ENCODE measurements at places on chromosomes 2 and 18.

DNA sequence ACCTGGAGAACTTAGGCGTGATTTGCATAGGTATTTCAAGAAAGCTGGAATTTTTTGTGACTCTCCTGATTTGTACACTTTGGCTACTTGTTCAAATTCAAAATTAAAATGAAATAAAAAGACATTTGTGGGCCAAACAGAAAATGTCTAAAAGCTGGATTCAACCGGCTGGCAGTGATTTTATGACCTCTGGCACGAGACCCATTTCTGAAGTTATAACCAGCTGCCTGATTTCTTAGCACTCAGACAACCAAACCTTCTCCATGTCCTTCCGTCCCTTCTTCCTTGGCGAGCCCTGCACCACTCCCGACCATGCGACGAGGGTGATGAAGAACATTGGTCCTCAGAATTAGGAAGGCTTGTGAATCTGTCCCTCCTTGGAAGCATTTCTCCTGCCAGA lies 19.7 kb downstream of the PKDCC start:
- DNase-seq: no peak

DNA sequence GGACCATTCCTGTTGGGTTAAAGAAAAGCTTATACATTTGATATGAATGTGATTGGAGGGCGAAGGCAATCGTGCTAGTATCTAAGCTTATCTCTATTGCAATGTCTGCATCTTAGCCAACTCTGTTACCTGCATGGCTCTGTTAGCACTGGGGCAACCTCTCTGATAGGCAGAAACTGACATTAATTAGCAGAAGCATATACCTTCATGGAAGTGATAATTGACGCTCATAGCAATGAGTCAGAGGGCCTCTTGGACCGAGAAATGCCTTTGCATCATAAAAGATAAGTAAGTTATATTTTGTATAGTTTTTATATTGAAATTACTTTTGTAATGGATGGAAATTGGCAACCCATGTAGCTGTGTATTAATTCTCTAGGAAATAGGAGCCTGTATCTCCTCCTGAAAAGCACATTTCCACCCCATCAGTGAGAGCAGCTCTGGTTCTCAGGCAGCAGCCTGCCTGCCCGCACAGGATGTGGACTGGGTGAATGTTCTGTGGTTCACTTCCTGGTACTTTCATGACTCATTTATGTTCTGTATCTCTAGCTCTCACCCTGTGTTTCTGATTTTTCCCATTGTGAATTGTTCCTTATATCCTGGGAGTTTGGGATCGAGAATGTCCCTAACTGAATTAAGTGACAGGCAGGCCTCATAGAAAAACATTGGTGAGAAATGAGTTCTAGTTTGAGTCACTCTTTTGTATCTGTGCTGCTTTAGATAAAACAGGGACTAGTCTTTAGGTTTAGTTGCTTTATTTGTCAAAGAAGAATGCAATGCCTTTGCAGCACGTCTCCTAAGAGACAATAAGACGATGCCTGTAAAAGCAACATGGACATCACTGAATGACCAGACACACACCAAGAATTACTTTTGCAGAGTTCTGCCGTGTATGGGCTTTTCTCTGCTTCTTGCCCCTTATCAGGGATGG lies 344.9 kb downstream of the DCDC2C start:
- no peak for DNase-seq

DNA sequence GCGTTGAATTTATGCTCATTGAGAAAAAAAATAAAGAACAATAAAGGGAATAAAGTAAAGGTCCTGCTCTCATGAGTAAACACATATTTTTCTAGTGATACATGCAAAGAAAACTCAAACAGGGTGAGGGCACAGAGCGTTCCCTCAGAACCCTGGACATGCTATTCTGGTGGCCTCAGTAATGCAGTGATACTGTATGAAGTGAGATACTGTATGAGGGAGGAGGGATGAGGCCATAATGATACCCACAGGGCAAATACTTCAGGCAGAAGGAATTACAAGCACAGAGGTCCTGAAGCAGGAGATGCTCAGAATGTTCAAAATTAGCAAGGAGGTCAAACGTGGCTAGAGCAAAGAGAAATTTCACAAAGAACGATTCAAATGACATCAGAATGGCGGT lies 28.4 kb upstream of the RNU4ATAC start:
- DNase-seq: no peak

DNA sequence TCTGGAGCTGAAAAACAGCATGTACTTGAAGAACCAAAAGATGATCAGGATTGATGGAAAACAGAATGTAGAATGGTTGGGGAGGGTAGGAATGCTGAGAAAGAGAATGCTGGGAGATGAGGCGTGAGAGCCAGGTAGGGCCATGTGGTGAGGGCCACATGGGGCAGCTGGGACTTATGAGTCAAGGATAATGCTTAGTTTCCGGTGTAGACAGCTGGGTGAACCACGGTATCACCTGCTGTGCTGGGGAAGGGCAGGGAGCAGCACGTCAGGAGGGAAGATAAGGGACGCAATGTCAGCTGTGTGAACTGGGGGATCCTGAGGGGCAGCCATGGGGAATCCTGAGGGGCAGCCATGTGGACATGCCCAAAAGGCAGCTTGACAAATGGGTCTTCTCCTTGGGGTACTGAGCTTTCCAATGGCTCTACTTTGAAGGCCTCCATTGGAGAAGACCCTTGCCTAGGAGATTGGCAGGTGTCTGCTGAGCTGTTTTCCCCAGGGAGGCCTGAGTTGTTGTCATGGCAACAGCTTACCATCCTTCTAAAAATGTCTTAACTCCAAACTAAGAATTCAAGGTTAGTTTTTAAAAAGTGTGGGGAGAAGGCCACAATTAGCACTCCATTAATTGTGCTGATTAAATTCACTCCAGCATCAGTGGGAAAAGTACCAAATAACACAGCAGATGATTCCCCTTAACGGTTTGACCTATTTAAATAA lies 51.1 kb downstream of the MTHFD2 start:
- no peak for DNase-seq

GRCh38 chr2:229124136-229124535 lies 147.0 kb downstream of the PID1 start:
- DNase-seq: no peak

DNA sequence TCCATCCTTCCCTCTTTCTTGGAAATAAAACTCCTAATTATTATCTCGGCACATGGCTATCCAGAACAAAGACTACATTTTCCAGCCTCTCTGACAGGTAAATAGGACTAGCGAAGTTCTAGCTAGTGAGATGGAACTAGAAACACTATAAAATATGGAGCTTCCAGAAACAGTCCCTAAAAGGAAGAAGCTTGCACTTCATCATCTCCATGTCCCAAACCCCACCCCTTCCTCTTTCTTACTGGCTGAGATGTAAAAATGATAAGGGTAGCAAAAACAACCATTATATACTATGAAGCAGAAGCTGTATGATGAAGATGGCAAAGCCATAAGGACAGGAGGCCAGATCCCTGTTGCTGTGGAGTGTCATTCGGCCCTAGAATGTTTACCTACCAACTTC lies 11.7 kb upstream of the ACTR2 start:
- no peak for DNase-seq

DNA sequence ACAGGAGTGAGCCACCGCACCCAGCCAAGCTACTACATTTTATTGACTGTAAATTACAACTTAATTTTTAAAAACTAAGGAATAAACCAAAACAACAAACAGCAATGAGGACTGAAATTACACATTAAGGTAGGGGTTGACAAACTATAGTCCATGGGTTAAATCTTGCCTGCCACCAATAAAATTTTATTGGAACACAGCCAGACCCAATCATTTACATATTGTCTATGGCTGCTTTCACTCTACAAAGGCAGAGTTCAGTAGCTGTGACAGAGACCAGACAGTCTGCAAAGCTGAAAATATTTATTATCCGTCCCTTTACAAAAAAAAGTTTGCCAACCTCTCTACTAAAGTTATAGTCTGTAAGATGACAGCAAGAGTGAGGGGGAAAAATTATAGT lies 24.3 kb upstream of the UGP2 start:
- no peak for DNase-seq

GRCh38 chr18:51323961-51324360 lies 126.5 kb upstream of the MEX3C start:
- DNase-seq: no peak

DNA sequence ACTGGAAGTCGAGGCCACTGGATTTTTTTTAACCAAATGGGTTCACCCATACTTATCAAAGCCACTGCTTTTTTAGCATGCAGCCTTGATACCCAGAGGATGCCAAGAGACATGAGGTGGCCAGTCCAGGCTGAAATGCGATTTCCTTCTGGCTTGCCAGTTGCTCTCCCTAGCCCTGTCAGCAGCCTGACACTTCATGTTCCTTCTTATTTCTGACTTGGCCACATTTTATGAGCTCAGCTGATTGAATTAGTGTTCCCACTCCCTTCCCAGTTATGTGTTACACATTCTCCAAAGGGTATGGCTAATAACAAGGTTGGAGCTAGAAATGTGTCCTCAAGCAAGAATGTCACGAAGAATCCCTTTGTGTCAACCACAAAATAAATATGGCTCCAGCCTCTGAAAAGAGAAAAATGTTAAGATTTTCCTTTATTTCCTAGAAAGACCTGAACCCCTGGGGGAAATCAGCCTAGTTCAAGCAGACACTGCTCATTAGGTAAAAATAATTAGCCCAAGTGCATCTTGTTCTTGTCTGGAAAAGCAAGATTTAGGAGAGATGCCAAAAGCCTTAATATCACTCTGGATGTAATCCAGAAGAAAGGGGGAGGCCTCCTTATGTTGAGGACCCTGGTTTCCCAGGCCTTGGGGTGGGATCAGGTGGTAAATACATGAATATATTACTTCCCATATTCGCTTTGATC lies 121.7 kb upstream of the TACR1 start:
- DNase-seq: no peak

- no peak for DNase-seq
Measured at GRCh38 chr2:179574061-179574519, 287.3 kb downstream of the ZNF385B start.

- no peak for DNase-seq
Measured at GRCh38 chr2:118954297-118955060, 12.5 kb downstream of the MARCO start.

GRCh38 chr2:158120664-158121641 lies 19.3 kb downstream of the UPP2 start:
- no peak for DNase-seq

DNA sequence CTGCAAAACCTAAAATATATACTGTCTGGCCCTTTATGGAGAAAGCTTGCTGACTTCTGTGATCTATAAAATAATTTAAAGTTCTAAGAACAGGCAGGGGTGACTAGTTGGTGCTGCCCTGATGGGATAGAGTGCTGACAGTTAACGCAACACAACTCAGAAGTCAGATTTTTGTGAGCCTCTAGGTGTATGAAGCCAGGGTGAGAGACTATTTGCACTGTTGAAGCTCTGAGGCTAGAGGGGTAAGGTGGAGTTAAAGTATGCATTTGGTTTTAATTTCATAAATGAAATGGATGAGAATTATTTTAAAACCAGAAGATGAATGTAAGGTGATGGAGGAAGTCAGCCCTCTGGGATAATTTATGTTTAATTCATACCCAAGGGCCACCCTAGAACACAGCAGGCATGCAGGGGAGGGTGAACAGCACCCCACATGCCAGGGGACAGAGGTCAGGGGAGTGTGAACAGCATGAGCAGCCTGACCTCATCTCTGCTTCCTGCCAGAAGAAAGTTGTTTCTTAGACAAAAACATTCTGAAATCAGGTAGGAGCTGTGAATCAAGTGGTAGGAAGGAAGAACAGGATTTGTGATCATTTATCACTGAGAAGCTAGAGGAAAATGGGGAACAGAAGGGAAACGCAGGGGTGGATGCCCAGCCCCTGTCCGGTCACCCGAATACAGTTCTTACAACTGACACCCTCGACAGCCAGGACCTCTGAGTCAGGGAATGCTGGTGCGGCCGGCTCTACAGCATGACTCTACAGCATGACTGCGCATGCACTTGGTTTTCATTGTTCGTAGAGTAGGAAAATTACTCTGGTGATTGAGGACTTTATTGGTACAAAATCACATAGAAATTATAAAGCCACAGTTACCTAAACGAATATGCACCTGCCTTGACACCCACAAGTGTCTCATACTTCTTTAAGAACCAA lies 93.1 kb downstream of the MBP start:
- no peak for DNase-seq

DNA sequence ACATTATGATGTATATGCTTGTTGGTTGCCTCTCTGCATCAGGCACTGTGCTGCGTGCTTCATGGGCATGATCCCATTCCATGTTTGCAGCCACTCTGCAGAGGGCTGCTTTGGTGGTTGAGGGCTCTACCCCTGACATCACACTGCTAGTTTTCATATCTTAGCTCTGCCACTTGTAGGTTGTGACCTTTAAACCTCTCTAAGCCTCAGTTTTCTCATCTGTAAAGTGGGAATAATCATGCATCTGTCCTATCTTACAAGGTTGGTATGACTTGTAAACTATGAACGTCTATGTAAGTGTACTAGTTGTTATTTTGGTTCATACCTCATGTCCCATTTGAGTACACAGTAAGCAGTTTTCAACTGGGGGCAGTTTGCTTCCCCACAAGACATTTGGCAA lies 260.4 kb downstream of the PHLPP1 start:
- DNase-seq: no peak

GRCh38 chr2:65781756-65782155 lies 349.4 kb upstream of the SPRED2 start:
- DNase-seq: no peak

- no peak for DNase-seq
Measured at GRCh38 chr2:135952891-135953290, 32.5 kb downstream of the DARS1 start.

DNA sequence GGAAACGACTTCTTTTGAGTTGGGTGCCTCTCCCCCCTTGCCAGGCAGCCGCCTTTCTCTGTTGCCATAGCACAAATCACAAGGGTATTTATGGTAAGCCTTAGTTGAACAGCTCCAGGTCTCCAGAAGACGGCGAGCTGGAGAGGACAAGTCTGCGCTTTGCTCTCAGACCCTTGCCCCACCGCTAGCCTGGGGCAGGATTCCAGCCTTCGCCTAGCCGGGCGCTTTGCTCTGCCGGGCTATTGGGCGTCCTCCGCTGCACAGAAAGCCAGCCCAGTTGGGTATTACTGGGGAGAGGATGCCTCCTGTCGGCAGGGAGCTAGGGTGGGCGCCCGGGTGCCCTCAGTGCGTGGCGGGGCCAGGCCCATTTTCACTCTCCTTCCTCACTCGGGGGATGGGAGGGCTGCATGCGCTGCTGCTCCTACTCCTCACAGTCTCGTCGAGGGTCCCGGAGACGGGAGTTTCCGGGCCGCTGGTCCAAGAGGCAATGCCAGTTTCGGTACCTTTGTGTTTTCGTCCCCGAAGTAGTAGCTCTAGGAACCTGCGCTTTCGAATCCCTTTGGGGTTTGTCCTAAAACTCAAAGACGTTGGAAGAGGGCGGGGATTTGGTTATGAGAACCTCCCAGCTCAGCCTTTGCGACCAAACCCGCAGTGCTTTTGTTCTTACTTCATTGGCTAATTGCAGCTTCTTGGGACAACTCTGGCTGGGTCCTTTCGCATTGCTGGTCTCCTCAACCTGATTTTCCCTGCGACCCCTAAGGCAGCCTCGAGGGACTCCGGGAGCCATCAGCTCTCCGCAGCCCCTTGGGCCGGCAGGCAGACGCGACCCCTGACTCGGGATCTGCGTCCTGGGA lies 3.6 kb upstream of the DLX2 start:
- no peak for DNase-seq
